ENCODE measurements at places on chromosomes 6 and 20.

GRCh38 chr6:37546141-37546871, 46.6 kb upstream of the CCDC167 start:
- DNase-seq: peak; percentile 46

DNA sequence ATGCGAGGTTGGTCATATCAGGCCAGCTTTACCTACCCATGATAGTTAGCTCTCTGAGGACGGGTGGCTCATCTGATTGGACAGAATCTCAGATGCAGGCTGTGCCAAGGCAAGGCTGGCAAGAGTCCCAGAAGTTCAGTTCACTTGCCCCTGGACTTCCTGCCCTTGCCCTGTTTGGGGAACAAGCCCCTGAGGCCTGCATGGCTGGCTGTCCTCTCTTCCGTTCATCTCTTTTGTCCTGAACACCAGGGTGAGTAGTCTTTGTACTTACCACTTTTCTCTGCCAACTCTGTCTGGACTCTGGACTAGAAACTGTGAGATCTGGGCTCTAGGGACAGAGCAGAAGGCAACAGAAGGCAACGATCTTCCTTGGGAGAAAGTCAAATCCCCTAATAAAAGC, 769.9 kb downstream of the QKI start:
- no peak for DNase-seq

DNA sequence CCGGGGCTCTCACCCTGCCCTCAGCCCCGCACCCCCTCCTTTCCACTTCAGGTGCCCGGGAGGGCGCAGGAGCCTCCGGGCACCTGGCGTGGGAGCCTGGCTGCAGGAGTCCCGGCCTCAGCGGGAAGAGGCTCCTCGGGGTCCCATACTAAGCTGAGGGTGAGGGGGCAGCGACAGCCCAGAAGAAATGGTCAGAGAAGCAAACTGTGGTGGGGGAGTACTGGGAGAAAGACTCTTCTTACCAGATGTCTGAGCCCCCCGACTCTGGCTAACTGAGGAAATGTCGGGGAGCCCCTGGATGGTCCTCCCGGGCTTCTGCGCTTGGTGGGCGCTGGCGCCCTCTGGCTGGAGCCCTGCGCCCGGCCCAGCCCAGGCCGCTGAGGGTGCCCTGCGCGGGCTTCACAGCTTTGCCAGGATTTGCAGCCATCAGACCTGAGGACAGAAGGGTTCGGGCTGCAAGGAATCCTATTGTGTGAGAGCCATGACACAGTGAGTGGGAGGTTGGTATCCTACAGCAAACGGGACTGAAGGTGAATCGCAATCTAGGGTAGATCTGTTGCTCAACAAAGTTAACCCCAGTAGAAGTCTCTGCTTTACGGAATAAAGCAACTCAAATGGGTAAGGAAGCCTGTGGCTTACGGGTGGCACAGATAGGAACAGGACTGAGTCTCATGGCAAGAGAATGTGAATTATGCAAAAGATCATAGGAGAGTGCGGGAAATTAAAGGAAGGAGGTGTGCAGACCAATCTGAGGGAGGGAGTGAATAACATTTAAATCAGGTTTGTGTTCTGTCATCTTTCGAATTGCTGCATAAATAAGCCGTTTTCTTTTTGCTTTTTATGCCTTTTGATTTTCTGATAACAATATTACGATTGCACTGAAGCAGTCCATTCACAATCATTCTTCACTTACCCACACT, 639 bp upstream of the RCAN2 start:
- no peak for DNase-seq

GRCh38 chr20:10672624-10673127, 1.1 kb downstream of the JAG1 start:
- peak; percentile 67 for DNase-seq

DNA sequence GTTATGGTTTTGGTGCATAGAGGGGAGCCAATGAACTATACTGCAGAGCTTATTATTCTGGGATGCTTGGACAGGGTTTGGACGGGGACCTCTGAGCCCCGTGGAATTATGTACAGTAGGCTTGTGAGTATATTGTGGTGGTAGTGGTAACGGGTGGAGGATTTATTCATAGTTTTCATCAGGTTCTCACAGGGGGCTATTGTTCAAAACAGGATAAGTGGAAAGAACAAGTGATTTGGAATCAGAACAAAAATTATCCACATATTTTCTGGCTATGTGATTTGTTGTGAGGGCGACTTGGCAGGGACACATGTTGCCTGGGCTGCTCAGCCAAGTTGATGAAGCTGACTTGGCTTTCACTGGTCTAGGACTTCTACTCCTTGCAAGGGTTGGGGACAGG, 64.6 kb upstream of the ELOVL5 start:
- DNase-seq: no peak

DNA sequence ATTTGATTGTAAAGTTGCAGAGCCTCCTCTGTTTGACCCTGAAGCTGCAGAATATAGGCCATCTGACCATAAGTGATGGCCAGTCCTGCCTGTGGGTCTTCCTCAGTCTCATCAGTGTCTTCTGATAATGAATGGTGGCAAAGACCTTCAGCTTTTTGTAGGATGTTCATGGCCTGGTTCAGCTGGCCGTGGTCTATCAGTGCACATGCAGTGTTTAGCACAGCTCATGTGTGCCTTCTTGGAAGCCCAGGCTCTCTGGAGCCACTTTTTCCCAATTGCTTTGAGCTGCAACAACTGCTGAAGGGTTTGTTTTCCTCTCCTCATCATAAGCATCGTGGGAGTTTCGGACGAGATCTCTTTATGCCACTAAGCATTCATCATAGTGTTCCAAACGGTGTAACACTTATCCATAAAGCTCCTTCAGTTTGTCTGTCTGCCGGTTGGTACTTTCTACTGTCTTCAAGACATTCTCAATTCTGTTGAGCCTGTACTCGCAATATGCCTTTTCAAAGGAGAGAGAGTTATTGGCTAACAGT, 70.1 kb upstream of the TULP4 start:
- DNase-seq: no peak

DNA sequence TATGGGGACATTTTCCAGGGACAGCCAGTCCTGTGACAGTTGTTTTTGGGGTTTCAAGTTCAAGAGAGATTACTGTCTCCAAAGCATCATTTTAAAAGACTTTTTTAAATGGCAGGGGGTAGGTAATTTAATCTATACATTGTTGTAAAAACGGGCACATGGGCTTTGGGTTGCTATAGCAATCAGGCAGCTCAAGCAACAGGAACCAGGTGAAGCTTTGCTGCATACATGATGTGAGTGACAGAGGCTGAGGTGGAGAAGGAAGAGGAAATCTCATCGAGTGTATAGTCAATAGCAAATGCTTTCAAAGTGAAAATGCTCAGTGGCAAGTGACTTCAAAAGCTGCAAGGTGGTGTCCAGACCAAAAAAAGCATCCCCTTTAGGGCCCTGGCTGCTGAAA, 277.4 kb upstream of the JAG1 start:
- no peak for DNase-seq

Measured in RCC 7860 (cell line).